ENCODE measurements at places on chromosomes 3 and 15. TPM values are rescaled to one million over a fixed set of nuclear protein-coding genes. Genes with fewer than 3 reads are reported as not detected.

The RLBP1 gene
- not detected for total RNA-seq

The CGNL1 gene
- 0.29 TPM for total RNA-seq

The SNX22 gene
- 0.50 TPM for total RNA-seq

The IL5RA gene
- not detected for total RNA-seq

All from smooth muscle cell of trachea (primary cell).